ENCODE measurements at places on chromosomes 13 and 19. TPM values are rescaled to one million over a fixed set of nuclear protein-coding genes. Genes with fewer than 3 reads are reported as not detected.

Gene ZNF433
- total RNA-seq = 1.8 TPM

DNA sequence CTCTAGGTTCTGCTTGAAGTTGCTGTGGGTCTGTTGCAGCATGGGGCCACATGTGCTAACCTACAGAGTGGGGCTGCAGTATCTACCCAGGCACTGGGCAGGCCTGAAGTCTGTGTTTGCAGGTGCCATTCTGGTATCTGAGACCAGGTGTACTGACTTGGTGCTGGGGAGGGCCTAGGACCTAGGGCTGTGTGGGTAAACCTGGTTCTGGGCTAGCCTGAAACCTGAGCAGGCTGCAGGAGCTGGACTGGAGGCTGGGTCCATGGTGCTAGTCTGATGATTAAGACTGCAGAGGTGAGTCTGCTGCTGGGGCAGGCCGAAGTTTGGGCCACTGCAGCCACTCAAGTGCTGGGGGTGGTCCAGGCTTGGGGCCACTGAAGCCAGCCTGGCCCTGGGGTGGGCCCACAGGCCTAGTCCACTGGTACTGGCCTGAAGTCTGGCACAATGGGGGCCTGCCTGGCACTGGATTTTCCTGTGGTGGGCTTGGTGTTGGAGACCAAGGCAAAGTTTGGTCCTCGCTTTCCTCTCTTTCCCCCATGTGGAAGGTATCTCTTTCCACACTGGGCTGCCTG, 310.6 kb downstream of the NDFIP2 start:
- H3K36me3 ChIP-seq = no peaks in the 10 kb centered on the region
- H3K27ac ChIP-seq = no peak overlapping the region
- no peaks in the 10 kb centered on the region for H3K4me1 ChIP-seq
- H3K4me3 ChIP-seq = no peak overlapping the region
- H3K27me3 ChIP-seq = no peaks in the 10 kb centered on the region

GRCh38 chr13:33696530-33696929, 121.4 kb upstream of the RFC3 start:
- H3K4me1 ChIP-seq = peaks cover 19% of the 10 kb centered on the region
- no peak overlapping the region for H3K4me3 ChIP-seq
- DNase-seq = no peak
- H3K27ac ChIP-seq = peak overlapping the region; percentile 26
- no peaks in the 10 kb centered on the region for H3K36me3 ChIP-seq

DNA sequence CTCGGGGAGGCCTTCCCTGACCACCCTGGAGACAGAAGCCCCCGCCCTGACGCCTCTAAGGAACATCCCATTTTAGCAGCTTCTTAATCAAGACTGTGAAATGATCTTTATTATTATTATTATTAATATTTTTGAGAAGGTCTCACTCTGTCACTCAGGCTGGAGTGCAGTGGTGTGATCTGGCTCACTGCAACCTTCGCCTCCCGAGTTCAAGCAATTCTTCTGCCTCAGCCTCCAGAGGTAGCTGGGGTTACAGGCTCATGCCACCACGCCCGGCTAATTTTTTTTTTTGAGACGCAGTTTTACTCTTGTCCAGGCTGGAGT, 3.6 kb upstream of the DAND5 start:
- H3K36me3 ChIP-seq = no peaks in the 10 kb centered on the region
- H3K4me3 ChIP-seq = no peak overlapping the region
- no peak for DNase-seq
- no peaks in the 10 kb centered on the region for H3K27me3 ChIP-seq

DNA sequence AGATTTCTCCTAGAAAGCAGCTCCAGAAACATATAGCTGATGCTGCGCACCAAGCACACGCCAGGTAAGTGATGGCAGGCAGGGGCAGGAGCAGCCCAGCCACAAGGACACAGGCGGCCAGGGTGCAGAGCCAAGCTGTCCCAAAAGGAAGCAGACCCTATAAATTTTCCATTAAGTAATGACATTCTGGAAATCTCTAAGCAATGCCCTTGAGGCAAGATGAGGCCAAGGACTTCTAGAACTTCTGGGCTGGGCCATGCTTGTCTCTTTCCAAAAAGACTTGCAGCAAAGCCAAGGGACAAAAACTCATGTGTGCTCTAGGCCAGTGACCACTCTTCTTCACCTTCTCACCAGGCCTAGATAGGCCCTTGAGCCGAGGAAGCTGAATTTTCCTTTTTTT, 42.2 kb upstream of the EPHX3 start:
- H3K27ac ChIP-seq = no peak overlapping the region
- no peak for DNase-seq
- H3K27me3 ChIP-seq = no peaks in the 10 kb centered on the region
- no peaks in the 10 kb centered on the region for H3K4me1 ChIP-seq

Gene ZSCAN5B
- not detected for total RNA-seq

Gene YIF1B
- total RNA-seq = 85.8 TPM

Gene HCN2
- total RNA-seq = 0.37 TPM

DNA sequence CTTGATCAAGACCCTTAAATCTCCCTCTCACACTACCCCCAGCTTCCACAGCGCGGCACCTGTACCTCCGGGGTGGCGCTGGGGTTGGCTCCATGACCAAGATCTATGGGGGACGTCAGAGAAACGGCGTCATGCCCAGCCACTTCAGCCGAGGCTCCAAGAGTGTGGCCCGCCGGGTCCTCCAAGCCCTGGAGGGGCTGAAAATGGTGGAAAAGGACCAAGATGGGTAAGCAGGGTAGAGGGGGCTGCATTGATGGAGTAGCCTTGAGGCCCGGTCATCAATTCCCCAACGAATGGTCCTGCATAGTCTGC, 8.1 kb upstream of the CD79A start:
- no peak for DNase-seq
- H3K4me3 ChIP-seq = no peak overlapping the region
- no peaks in the 10 kb centered on the region for H3K27me3 ChIP-seq
- H3K36me3 ChIP-seq = peaks cover 39% of the 10 kb centered on the region

DNA sequence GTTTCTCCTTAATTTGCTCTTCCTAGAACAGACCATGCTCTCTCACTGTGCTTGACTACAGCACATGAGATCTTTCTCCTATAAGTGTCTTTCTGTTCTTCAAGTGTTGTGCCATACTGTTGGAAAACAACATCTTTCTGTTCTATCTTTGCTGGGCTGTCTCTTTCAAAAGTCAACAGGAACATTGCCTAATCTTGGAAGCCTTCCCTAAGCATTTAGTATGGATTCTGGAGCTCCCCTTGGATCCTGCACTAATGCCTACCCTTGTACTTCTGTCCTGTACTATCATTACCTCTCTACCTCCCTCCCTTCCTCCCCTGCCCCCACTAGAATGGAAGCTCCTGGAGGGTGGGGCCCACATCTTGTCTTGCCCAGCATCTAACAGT, 26.8 kb downstream of the STARD13 start:
- no peaks in the 10 kb centered on the region for H3K27me3 ChIP-seq
- H3K4me1 ChIP-seq = peaks cover 8% of the 10 kb centered on the region
- no peaks in the 10 kb centered on the region for H3K36me3 ChIP-seq
- H3K27ac ChIP-seq = no peak overlapping the region

DNA sequence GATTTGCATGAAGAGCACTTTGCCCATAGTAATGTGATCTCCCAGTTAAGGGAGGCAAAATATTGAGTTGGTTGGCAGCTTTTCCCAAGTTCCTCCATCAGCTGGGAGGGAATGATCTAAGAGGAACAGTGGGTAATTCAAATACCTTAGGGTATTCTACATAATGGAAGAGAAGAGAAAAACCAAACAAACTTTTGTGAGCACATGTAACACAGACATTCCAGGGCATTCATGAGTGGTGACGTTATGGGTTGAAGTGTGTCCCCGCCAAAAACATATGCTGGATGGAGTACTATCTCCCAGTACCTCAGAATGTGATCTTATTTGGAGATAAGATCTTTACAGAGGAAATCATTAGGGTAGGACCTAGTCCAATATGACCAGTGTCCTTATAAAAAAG, 220.1 kb downstream of the FOXO1 start:
- H3K4me3 ChIP-seq = no peak overlapping the region
- peaks cover 29% of the 10 kb centered on the region for H3K4me1 ChIP-seq
- H3K36me3 ChIP-seq = no peaks in the 10 kb centered on the region
- peak; percentile 11 for DNase-seq
- H3K27me3 ChIP-seq = no peaks in the 10 kb centered on the region
- H3K27ac ChIP-seq = peak overlapping the region; percentile 54

DNA sequence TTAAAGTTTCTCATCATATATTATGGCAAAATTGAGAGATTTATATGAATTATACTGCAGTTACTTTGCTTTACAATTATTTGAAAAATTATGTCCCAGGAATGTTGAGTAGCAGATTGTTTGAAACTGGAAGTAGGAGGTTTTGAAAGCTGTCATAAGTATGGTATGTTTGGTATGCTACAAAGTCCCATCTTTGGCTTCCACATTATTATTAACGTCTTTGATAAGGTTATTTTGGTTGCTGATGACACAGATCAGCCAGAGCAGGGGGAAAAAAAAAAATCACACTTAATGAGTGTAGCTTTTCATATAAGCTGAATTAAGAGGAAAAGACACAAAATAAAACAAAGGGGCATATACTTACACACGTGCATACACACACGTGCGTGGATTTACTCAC, 130.1 kb downstream of the SLITRK1 start:
- no peaks in the 10 kb centered on the region for H3K4me1 ChIP-seq
- DNase-seq = no peak
- no peak overlapping the region for H3K4me3 ChIP-seq
- no peaks in the 10 kb centered on the region for H3K36me3 ChIP-seq
- no peak overlapping the region for H3K27ac ChIP-seq

DNA sequence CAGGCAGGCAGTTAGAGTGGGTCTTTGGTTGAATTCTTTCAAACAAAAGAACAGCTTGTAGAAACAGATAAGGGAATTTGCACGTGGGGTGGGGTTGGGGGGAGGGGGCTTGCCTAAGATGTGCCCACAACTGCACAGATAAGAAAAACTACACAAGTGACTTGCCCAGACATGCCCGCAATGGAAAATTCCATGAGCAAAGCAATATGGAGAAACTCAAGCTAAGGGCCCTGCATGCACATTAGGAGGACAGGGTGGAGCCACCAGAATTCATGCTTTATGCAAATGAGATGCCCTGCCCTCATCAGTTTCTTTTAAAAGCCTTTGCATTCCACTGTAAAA, 755.6 kb upstream of the MIR17HG start:
- no peaks in the 10 kb centered on the region for H3K27me3 ChIP-seq
- no peak overlapping the region for H3K4me3 ChIP-seq
- H3K36me3 ChIP-seq = no peaks in the 10 kb centered on the region
- no peaks in the 10 kb centered on the region for H3K4me1 ChIP-seq
- DNase-seq = no peak

Gene STXBP2
- 87.6 TPM for total RNA-seq

Gene OR1M1
- not detected for total RNA-seq
